GM23338 (cell line): ENCODE measurements at places on chromosomes 13 and 19. TPM values are rescaled to one million over a fixed set of nuclear protein-coding genes. Genes with fewer than 3 reads are reported as not detected.

GRCh38 chr13:89457977-89458376 lies 1786.8 kb downstream of the SLITRK5 start:
- no peak for DNase-seq
- no peak overlapping the region for H3K27ac ChIP-seq
- H3K27me3 ChIP-seq, result no peaks in the 10 kb centered on the region
- H3K36me3 ChIP-seq, result no peaks in the 10 kb centered on the region
- H3K4me3 ChIP-seq, result no peak overlapping the region

DNA sequence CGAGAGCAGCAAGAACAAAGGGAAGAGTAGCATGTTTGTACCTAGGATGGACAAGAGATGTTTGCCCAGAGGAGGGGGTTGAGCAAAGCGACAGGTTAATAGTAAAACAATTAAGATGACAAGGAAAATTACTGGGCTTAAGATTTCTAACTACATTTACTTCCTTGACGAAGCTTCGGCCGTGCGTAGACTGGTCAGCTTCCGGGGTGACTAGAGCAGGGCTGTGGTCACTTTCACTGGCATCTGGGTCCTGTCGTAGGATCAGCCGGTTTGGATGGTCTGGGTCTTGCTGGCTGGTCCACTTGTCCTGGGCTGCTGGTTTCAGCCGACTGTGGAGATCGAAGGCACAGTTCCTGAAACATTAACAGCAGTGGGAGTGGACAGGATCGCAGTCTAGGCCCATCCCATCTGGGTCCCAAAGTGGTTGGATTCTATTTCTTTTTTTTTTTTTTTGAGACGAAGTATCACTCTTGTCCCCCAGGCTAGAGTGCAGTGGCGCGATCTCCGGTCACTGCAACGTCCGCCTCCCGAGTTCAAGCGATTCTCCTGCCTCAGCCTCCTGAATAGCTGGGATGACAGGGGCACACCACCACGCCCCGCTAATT lies 5.0 kb upstream of the BSG start:
- H3K4me3 ChIP-seq, result no peak overlapping the region
- H3K36me3 ChIP-seq, result no peaks in the 10 kb centered on the region
- peak; percentile 0 for DNase-seq
- H3K27ac ChIP-seq, result no peak overlapping the region

DNA sequence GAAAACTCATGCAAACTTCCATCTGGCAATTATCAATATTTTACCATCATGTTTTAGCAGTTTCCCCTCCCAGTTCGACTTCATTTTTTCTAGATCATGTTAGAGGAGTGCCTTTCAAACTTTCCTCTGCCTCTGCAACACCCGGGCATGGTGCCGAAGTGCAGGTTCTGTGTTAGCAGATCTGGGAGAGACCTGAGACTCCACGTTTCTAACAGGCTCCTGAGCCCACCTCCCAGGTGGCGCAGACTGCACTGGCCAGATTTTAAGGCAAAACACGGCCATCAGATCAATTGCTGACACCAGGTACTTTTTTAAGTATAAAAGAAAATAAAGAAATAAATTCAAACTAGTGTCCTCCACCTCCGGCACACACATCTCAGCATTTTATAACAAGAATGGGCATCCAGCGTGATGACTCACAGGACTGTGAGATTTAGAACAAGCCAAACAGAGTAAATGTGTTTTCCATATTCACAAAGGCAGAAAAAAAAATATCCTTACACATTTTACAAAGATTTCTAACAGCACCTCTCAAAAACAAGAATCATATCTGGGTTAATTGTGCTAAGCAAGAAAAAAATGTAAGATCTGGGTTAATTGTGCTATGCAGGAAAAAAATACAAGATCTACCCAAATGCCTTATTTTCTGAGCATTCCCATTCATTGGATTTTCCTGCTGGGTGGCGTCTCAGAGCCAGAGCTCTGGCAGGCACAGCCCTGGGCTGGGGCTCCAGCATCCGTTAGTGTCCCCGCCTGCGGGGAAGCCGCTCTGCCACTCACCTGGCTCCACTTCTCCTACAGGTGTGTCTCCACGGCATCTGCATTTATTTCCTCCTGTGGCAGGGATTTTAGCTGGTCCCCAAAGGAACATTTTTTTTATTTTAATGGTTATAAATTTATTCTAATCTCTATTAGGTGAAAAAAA lies 127.9 kb upstream of the SOX1 start:
- H3K36me3 ChIP-seq, result no peaks in the 10 kb centered on the region
- H3K27me3 ChIP-seq, result no peaks in the 10 kb centered on the region
- DNase-seq, result no peak
- no peak overlapping the region for H3K27ac ChIP-seq

GRCh38 chr13:29421118-29421517 lies 174.4 kb downstream of the SLC7A1 start:
- H3K27me3 ChIP-seq, result no peaks in the 10 kb centered on the region
- no peaks in the 10 kb centered on the region for H3K36me3 ChIP-seq
- H3K27ac ChIP-seq, result no peak overlapping the region
- no peak for DNase-seq
- H3K4me3 ChIP-seq, result no peak overlapping the region

GRCh38 chr19:18898607-18899408 lies 2.9 kb upstream of the CERS1 start:
- no peak overlapping the region for H3K27ac ChIP-seq
- no peaks in the 10 kb centered on the region for H3K36me3 ChIP-seq
- no peak overlapping the region for H3K4me3 ChIP-seq
- H3K4me1 ChIP-seq, result no peaks in the 10 kb centered on the region; the same call in 1 of the 2 replicates
- no peak for DNase-seq
- peaks cover 24% of the 10 kb centered on the region for H3K27me3 ChIP-seq

DNA sequence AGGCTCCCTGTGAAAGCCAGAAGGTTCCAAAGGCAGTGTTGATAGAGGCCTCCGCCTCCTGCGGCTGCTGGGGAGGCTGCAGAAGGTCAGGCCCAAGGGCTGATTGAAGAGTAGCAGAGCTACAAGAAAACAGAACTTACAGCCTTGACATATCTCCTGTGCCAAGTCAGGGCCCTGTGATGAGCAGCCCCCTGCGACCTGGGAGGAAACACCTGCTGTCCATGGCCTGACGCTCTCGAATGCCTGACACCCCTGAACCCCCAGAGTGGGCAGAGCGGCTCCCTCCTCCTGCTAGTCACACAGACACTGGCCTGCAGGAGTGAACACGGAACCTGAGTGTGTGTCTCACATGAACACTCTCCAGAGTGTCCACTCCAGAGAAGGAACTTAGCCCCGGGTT lies 38.2 kb upstream of the TUBGCP3 start:
- no peak overlapping the region for H3K27ac ChIP-seq
- H3K4me3 ChIP-seq, result no peak overlapping the region
- DNase-seq, result no peak

GRCh38 chr19:44866664-44867063 lies 20.6 kb downstream of the NECTIN2 start:
- H3K4me3 ChIP-seq, result no peak overlapping the region
- H3K27me3 ChIP-seq, result no peaks in the 10 kb centered on the region
- no peaks in the 10 kb centered on the region for H3K4me1 ChIP-seq
- H3K27ac ChIP-seq, result no peak overlapping the region

DNA sequence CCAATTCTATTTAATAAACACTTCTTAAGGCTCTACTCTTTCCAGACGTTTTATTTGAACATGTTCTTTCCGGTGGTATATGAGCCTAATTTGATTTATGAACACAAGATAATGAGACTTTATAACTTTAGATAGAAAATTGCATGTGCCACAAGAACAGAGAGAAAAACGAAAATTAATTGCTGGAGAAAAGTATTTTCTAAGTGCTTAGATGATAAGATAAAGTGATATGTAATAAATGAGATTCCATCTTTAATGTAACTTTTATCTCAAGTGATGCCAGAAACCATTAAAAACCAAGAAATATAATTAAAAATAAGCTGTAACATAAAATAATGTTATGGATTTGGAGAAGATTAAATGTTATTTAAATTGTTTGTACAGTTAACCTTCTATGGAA lies 33.2 kb upstream of the KL start:
- H3K27ac ChIP-seq, result no peak overlapping the region
- H3K27me3 ChIP-seq, result no peaks in the 10 kb centered on the region
- no peak overlapping the region for H3K4me3 ChIP-seq

DNA sequence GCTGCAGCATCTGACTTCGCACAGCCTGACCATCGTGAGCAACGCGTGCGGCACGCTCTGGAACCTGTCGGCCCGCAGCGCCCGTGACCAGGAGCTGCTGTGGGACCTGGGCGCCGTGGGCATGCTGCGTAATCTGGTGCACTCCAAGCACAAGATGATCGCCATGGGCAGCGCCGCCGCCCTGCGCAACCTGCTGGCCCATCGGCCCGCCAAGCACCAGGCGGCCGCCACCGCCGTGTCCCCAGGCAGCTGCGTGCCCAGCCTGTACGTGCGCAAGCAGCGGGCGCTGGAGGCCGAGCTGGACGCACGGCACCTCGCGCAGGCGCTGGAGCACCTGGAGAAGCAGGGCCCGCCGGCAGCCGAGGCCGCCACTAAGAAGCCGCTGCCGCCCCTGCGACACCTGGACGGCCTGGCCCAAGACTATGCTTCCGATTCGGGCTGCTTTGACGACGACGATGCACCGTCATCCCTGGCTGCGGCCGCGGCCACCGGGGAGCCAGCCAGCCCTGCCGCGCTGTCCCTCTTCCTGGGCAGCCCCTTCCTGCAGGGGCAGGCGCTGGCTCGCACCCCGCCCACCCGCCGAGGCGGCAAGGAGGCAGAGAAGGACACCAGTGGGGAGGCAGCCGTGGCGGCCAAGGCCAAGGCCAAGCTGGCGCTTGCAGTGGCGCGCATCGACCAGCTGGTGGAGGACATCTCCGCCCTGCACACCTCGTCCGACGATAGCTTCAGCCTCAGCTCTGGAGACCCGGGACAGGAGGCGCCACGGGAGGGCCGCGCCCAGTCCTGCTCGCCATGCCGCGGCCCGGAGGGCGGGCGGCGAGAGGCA lies 13.6 kb downstream of the C19orf25 start:
- no peak overlapping the region for H3K27ac ChIP-seq
- H3K27me3 ChIP-seq, result peaks cover 66% of the 10 kb centered on the region
- DNase-seq, result peak; percentile 78
- H3K36me3 ChIP-seq, result no peaks in the 10 kb centered on the region

DNA sequence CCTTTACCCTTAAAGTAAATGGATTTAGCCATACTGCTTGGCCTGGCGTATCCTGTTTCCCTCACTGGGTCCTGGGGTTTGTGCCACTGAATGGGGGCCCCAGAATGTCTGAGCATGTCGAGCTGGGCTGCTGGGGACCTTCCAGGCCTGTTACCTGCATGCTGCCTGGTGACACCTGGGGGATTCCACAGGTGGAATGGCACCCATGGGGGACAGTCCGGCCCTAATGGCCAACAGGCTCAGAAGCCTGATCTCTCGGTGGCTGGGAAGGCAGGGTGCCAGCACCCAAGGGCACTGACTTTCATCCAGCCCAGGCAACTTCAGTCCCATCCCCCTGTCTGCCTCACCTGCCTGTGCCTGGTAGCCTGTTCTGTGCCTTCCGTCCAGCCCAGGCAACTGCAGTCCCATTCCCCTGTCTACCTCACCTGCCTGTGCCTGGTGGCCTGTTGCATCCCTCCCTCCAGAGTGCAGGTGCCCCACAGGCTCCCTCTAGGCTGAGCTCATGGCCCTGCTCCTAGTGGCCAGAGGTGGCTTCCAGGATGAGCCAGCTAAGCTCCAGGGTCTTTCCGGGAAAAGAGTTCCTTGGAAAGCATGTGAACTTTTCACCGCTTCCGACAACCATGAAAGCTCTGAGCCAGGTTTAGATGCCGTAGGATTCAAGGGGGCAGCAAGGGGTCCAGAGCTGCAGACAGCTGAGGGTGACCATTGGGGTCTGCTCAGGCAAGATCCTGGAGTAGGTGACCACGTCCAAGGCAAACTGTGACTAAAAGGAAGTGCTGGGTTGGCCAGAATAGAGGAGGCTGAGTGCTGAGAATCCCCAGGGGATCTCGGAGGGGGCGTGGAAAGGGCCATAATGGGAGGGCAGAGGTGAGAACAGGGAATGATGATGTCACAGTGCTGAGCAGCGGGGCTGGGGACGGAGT lies 30.3 kb upstream of the ZNF492 start:
- no peaks in the 10 kb centered on the region for H3K4me1 ChIP-seq
- no peak for DNase-seq
- no peak overlapping the region for H3K4me3 ChIP-seq
- no peak overlapping the region for H3K27ac ChIP-seq
- no peaks in the 10 kb centered on the region for H3K27me3 ChIP-seq
- no peaks in the 10 kb centered on the region for H3K36me3 ChIP-seq

- peaks cover 4% of the 10 kb centered on the region; the same call in 1 of the 2 replicates for H3K4me1 ChIP-seq
- H3K27ac ChIP-seq, result no peak overlapping the region
- peaks cover 7% of the 10 kb centered on the region for H3K36me3 ChIP-seq
- peaks cover 32% of the 10 kb centered on the region for H3K27me3 ChIP-seq
Measured at GRCh38 chr13:19601749-19602725, 31.4 kb upstream of the MPHOSPH8 start.

DNA sequence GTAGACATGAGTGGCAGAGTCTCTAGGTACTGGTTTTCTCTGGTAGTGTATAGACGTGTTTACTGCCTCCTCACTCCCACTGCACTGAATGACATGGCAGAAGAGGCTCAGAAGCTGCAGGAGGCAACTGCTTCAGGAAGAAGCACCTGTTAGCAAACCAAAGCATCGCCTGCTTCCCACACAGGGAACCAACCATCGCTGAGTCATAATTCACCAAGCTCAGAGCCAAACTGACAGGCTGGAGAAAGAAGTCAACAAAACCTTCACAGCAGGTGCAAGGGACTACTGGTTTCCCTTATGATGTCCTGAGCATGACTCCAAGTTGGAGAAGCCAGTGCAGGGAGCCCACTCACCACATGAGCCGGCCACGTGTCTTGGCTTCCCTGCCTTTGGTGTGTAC lies 69.8 kb downstream of the KCTD12 start:
- no peaks in the 10 kb centered on the region for H3K4me1 ChIP-seq
- no peak for DNase-seq
- H3K4me3 ChIP-seq, result no peak overlapping the region
- no peaks in the 10 kb centered on the region for H3K36me3 ChIP-seq
- no peak overlapping the region for H3K27ac ChIP-seq

- H3K27ac ChIP-seq, result no peak overlapping the region
- no peaks in the 10 kb centered on the region for H3K27me3 ChIP-seq
- no peaks in the 10 kb centered on the region for H3K36me3 ChIP-seq
- no peaks in the 10 kb centered on the region for H3K4me1 ChIP-seq
Measured at GRCh38 chr13:61135583-61135982, 280.1 kb downstream of the PCDH20 start.

- no peaks in the 10 kb centered on the region for H3K27me3 ChIP-seq
- H3K4me3 ChIP-seq, result no peak overlapping the region
- peaks cover 5% of the 10 kb centered on the region; the same call in 1 of the 2 replicates for H3K4me1 ChIP-seq
Measured at GRCh38 chr13:35388441-35389355, 87.8 kb downstream of the MAB21L1 start.

The PALM3 gene
- total RNA-seq, result 40.2 and 45.8 TPM in 2 replicates

The KIR2DL1 gene
- not detected in 2 replicates for total RNA-seq

The KLK1 gene
- 0.31 TPM in 1 of 2 replicates, not detected in the other for total RNA-seq

The DAND5 gene
- total RNA-seq, result 0.28 TPM in 1 of 2 replicates, not detected in the other

The UBE2L5 gene
- total RNA-seq, result not detected in 2 replicates
